ENCODE measurements at places on chromosomes 13 and 19. TPM values are rescaled to one million over a fixed set of nuclear protein-coding genes. Genes with fewer than 3 reads are reported as not detected.

GRCh38 chr13:99321709-99322108 lies 14.5 kb upstream of the GPR183 start:
- no peak for DNase-seq

DNA sequence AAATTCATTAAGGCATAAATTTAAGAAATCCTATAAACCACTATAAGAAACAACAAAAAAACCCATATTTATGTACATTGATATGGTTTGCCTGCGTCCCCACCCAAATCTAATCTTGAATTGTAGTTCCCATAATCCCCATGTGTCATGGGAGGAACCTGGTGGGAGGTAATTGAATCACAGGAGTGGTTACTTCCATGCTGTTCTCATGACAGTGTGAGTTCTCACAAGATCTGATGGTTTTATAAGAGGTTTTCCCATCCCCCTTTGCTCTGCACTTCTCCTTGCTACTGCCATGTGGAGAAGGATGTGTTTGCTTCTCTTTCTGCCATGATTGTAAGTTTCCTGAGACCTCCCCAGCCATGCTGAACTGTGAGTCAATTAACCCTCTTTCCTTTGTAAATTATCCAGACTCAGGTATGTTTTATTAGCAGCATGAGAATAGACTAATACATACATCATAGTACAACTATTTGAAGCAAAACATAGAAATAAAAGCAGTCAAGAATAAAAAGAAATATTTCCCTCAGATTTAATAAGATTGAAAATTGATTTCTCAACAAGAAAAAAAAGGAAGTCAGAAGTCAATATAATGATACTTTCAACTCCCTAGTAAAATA lies 209.0 kb upstream of the GPC6 start:
- DNase-seq: no peak

DNA sequence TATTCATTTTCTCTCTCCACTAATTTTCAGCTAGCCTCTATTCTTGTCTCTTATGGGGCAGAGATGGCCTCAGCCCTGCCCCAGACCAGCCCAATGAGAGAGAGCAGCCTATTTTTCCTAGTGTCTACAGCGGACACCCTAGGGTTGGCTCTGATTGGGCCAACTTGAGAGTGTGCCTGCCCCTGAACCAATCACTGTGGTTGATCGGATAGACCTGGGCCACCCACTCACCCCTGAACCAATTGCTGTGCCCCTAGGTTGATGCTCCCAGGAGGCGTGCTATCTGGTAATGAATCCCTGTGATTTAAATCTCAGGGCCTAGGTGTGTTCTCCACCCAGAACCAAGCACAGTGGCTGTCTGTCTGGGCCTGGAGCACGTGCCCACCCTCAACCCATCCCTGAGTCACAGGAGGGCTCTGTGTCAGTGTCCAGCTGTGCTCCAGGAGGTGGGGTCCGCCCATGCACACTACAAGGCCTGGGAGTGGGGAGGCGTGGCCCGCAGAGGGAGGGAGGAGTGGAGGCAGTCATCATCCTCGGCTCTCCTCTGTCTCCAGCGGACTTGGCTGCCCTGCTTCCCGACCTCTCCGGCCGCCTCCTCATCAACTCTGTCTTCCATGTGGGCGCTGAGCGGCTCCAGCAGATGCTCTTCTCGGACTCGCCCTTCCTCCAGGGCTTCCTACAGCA lies 14.9 kb upstream of the SCN1B start:
- DNase-seq: no peak

GRCh38 chr19:32206065-32206464 lies 139.3 kb upstream of the ZNF507 start:
- DNase-seq: no peak

GRCh38 chr13:98487522-98487921 lies 89.4 kb downstream of the STK24 start:
- no peak for DNase-seq

DNA sequence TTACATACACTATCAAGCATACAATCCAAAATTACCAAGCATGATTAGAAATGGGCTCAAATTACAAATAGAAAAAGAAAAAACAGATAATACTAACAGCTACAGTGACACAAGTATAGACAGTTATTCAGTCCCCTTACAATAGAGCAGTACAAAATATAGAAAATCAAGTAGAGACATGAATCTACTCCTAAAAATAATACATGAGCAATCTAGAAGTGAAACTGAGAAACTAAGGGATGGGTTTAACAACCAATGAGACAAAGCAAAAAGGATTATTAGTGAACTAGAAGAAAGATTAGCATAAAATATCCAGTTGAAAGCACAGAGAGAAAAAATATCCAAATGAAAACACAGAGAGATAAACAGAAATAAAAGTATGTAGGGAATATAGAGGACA lies 426.7 kb downstream of the TBC1D4 start:
- DNase-seq: no peak

DNA sequence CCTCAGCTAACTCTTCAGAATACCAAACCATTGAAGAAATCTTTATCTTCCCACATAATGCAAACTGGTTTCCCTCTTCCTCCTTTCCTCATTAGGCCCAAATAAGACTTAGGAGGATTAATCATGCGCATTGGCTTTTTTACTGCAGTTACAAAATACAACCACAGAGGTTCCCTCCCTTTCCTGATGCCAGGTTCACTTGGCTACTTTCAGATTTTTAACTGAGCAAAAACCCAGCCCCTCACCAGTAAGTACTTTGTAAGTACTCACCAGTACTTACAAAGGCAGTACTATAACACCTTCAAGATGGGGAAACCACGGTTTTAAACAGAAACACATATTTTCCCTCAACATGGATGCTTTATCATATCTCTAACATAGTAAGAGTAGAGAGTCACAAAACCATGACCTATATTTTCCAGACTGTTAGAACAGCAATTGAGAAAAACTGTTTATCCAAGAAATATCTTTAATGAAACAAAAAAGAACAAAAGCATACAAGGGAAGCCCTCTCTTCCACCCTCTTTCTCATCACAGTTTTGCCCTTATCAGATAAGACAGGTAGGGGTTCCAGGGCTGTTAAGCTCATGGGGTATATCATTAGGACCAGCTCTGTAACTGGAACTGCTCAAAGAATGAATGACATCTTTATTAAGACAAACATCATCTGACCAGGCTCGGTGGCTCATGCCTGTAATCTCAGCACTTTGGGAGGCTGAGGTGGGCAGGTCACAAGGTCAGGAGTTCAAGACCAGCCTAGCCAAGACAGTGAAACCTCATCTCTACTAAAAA lies 12.7 kb downstream of the FOXO1 start:
- DNase-seq: no peak

DNA sequence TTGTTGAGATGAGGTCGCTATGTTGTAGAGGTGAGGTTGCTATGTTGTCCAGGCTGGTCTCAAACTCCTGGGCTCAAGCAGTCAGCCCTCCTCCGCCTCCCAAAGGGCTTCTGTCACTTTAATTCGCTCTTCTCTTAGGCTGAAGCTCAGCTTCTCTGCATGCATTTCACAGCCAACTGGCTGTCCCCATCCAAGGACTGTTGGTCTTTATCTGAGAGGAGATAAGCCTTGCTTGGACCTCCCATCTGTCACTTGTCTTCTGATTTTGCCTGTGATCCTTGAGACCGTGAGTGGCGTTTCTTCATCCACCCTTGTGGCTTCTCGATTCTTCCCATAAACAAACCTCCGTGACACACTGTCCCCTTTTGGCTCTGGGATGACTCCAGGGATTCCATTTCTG lies 24.4 kb downstream of the CERS1 start:
- DNase-seq: no peak

GRCh38 chr13:45718063-45718462 lies 15.9 kb downstream of the CBY2 start:
- no peak for DNase-seq

DNA sequence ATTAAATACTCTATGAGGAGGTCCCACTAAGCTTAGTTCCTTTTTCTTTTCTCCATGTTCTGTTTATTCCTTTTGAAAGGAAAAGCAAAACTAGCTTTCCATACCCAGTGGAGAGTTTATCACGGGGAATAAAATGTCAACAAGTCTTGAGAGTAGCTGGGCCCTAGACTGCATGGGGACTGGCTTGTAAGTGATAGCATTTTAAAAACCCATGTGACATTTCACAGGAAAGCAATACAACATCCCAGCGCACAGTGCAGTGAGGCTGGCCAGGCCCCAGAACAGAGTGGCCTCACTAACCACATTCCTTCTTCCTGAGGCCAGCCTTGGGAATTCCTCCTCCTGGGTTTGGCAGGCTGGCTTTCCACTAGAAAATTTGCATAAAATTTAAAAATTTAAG lies 149.8 kb downstream of the DLEU7 start:
- DNase-seq: no peak

DNA sequence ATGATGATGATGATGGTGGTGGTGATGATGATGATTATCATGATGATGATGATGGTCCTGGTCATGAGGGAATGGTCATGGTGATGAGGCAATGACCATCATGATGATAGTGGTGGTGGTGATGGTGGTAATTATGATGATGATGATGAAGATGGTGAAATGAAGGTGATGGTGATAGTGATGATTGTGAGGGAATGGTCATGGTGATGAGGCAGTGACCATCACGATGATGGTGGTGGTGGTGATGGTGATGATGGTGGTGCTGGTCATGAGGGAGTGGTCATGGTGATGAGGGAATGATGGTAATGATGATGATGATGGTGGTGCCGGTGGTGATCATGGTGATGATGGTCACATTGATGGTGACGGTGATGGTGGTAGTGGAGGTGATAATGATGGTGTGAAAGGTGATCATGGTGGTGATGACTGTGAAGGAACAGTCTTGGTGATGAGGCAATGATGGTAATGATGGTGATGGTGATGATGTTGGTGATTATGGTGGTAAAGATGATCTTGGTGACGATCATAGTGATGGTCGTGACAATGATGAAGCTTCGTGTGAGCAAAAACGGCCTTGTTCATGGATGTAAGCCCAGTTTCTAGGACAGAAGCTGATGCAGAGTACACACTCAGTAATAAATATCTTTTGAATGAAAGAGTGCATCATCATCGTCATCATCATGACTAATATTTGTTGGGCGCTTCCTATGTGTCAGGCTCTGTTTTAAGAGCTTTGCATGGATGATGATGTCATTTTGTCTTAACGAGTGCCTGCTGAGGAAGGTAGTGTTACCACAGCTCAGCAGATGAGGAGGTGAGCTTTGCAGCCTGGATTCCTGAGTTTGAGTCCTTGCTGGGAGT lies 17.3 kb downstream of the SBK2 start:
- DNase-seq: no peak

DNA sequence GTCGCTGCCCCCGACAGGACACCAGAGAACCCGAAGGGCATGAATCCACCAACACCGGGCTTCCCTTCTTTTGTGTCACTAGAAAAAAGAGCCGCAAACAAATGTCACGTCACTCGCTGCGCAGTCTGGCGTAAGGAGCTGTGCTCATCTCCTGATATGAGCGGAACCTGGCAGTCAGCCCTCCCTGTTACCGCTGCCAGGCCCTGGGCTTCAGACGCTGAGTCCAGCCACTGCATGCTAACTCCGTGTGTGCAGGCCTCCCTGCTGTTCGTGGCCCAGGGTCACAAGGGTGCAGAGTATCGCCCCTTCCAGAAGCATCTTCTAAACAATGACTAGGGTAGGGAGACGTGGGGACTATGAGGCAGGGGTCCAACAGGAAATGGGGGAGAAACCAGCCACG lies 71.3 kb downstream of the SLC7A1 start:
- DNase-seq: no peak

- DNase-seq: no peak
Measured at GRCh38 chr13:98577836-98578285, 954 bp upstream of the STK24 start.

GRCh38 chr13:113187883-113188665 lies 20.4 kb downstream of the PCID2 start:
- DNase-seq: no peak

ZNF709 gene
- 1.2 TPM for total RNA-seq

ZNF585A gene
- total RNA-seq: 10.1 TPM

CRX gene
- total RNA-seq: not detected

NRTN gene
- total RNA-seq: 11.3 TPM

CD79A gene
- 2.7 TPM for total RNA-seq

MAST1 gene
- 0.69 TPM for total RNA-seq

PRODH2 gene
- total RNA-seq: not detected

ZNF90 gene
- 1.9 TPM for total RNA-seq

Data from mucosa of descending colon (tissue), 3 donors.